ENCODE measurements at places on chromosomes 5 and 9.

DNA sequence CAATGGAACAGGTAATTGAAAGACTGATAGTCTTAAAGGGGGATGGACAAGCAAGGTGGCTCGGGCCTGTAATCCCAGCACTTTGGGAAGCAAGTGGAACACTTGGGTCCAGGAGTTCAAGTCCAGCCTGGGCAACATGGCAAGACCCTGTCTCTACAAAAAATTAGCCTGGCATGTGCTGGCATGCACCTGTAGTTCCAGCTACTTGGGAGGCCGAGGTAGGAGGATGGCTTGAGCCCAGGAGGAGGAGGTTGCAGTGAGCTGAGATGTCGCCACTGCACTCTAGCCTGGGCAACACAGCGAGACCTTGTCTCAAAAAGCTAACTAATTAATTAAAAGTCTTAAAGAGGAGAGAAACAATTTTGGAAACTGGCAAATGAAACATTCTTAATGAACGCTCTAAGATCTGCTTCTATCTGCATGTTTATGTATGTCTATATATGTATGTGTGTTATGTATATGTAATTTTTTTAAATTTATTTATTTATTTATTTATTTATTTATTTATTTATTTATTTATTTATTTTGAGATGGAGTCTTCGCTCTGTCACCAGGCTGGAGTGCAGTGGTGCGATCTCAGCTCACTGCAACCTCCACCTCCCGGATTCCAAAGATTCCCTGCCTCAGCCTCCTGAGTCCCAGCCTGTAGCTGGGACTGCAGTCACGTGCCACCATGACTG, 80.6 kb downstream of the SFXN1 start:
- no peak for DNase-seq

GRCh38 chr5:84585218-84585617, 200.5 kb upstream of the EDIL3 start:
- DNase-seq = no peak

GRCh38 chr5:80453366-80453765, 34.5 kb upstream of the FAM151B start:
- no peak for DNase-seq

DNA sequence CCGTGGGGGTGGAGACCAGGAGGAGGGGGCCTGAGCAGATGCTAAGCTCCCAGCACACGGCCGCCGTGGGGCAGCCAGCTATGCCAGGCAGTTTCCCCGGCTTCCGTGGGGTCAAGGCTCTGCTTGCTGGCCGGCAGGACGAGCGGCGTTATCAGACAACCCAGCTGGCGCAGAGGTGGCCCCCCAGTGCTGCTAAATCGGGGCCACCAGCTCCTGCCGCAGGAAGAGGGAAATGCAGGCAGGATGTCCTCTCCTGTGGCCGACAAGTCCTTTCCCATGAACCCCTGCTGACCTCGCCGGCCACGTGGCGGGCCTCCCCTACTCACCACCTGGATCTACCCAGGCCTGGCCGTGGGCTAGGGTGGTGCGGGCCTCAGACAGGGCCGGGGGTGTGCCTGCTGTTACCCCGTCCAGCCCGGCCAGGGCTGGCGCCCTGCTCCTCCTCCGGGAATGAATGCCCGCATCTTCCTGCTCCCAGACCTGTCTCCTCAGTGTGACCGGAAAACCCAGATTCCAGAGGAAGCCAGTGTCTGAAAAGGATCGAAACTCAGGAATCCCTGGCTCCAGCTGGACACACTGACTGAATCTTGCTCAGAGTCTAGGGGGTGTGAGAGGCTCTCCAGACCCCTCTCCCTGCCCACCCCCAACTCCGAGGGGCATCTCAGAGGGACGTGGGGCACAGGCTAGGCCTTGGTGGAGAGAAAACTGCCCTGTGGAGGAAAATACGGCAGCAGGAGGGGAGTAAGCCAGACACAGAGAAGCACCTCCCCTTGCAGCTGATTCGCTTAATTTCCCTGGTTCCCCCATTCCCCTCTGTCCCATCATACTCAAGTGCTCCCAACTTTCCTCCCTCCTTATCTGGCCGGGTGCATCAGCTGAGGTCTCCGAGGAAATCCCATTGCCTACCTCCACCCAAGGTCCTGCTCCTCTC, 3.9 kb downstream of the FLT4 start:
- no peak for DNase-seq

DNA sequence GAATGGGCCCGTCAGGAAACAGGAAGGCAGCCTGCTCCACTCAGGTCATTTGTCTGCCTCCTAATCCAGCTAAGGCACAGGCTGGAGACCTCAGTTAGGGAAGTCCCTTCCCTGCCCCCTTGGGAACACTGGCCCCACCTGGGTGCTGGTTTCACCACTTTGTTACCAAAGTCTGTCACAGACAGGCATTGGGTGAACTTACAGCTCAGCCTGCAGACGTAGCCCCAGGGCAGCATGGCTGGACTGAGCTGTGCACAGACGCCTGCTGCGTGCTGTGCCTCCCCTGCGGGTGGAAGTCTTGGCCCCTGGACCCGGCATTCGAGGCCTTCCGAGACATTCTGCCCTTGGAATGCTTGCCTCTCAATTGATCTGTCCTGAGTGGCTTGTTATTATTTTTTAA, 48.9 kb downstream of the TENT4A start:
- DNase-seq = no peak

GRCh38 chr5:44774279-44774880, 34.4 kb upstream of the MRPS30 start:
- DNase-seq = peak; percentile 52

DNA sequence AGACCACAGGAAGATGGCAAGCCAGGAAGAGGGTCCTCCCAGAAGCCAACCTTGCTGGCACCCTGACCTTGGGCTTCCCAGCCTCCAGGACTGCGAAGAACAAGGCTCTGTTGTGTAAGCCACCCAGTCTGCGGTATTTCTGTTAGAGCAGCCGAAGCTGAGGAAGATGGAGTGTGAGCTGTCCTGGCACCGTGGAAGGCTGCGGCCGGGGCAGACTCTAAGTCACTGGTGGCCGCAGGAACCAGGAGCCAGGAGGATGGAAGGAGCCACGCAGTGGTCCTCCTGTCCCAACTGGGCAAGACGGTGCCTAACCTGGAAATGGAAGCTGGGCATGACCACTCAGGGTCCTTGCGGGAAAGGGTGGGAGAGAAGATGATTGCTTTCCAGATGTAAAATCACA, 89.1 kb downstream of the ZNF354C start:
- no peak for DNase-seq

- DNase-seq = no peak
These were observed 5.4 kb downstream of the NFIL3 start for GRCh38 chr9:91418215-91418610.

DNA sequence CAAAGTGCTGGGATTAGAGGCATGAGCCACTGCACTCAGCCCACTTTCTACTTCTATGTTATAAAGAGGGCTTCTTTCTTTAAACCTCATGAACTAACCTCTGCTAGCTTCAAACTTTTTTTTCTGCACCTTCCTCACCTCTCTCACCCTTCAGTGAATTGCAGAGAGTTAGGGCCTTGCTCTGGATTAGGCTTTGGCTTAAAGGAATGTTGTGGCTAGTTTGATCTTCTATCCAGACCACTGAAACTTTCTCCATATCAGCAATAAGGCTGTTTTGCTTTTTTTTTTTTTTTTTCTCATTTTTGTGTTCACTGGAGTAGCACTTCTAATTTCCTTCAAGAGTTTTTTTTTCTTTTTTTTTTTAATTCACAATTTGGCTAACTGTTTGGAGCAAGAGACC, 216.4 kb upstream of the MAP3K1 start:
- DNase-seq = no peak

GRCh38 chr9:37309136-37309535, 113.4 kb upstream of the GRHPR start:
- peak; percentile 17 for DNase-seq

GRCh38 chr5:107508097-107508496, 162.6 kb downstream of the EFNA5 start:
- no peak for DNase-seq
